ENCODE measurements at places on chromosomes 1 and 21.

GRCh38 chr1:157725221-157725577 lies 24.6 kb upstream of the FCRL3 start:
- no peak for DNase-seq

DNA sequence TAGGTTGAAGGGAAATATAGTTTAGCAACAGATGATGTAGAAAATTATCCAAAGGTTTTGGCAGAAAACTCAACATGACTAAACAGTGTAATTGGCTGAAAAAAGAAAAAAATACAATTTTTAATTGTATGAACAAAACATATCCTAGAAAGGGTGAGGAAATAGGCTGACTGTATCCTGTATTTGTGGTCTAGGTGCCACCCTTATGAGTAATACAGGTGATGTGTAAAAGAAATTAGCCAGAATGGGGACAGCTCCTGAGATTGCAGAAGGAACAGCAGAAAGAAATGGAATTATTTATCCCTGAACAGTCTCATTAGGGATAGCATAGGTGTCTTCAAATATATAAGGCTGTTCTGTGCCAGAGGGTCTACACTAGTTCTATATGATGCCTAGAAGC lies 24.6 kb downstream of the DNASE2B start:
- no peak for DNase-seq

DNA sequence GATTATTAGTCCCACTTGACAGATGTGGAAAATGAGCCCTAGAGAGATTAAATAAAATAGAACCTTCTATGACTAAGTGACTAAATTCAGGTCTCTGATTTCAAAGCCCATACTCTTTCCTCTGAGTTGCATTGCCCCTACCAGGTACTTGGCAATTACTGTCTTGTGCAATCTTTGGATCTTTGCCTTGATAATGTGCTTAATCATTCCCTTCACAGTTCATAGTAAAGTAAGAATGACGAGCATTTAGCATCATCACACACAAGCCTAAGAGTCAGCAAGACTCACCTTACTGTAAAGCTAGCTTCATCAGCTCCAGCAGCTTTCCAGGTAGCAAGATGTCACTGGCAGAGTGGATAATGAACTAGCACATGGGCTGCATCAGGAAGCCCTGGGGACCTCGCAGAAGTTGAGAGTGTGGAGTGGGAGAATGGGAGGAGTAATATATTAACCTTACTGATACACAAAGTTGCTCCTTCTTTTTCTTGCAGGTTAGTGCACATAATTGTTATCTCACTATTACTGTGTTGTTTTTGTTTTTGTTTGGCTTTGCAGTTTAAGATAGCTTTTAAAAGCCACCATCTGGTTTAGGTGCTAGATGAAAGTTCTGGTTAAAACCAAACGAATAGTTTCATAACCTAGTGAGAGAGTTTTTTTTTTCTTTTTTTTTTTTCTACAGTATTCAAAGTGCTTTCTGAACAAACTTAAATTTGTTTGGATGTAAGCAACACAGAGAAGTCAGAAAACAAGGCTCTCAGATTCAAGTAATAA lies 71.8 kb downstream of the PBX1 start:
- DNase-seq: no peak

DNA sequence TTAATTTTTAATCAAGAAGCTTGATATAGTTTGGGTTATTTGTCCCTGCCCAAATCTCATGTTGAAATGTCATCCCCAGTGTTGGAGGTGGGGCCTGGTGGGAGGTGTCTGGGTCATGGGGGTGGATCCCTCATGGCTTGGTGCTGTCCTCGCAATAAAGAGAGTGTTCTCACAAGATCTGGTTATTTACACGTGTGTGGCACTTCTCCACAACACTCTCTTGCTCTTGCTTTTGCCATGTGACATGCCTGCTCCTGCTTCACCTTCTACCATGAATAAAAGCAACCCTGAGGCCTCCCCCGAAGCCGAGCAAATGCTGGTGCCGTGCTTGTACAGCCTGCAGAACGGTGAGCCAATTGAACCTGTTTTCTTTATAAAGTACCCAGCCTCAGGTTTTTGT lies 2.6 kb upstream of the CNIH3 start:
- no peak for DNase-seq

- no peak for DNase-seq
Observed at GRCh38 chr1:158833264-158833663, 2.1 kb downstream of the MNDA start.

- no peak for DNase-seq
Observed at GRCh38 chr1:104468282-104468681, 718.6 kb downstream of the AMY1C start.

GRCh38 chr1:159920651-159921050 lies 4.7 kb downstream of the TAGLN2 start:
- DNase-seq: no peak

- DNase-seq: no peak
Observed at GRCh38 chr1:55825461-55825860, 610.3 kb upstream of the USP24 start.

DNA sequence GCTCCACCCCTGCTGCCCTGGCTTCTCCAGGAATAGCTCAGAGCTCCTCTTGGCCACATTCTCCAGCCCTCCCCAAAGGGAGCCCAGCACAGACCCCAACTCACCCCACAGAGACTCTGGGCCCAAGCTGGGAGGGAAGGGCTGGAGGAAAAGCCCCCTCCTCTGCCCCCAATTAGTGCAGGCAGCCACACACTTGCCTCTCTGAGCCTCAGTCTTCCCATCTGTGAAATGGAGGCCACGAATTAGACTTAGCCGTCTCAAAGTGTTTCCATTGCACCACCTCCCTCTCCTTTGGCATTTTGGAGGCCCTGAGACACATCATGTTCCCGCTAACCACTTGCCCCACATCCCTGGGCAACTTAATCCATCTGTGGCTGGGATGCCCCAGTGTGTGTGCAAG lies 108.0 kb downstream of the PAX7 start:
- no peak for DNase-seq

- no peak for DNase-seq
Observed at GRCh38 chr1:84603223-84603622, 29.0 kb upstream of the CTBS start.

- DNase-seq: no peak
Observed at GRCh38 chr1:193115629-193116227, 6.1 kb upstream of the CDC73 start.

GRCh38 chr1:228510101-228510802 lies 23.1 kb downstream of the RNF187 start:
- no peak for DNase-seq

DNA sequence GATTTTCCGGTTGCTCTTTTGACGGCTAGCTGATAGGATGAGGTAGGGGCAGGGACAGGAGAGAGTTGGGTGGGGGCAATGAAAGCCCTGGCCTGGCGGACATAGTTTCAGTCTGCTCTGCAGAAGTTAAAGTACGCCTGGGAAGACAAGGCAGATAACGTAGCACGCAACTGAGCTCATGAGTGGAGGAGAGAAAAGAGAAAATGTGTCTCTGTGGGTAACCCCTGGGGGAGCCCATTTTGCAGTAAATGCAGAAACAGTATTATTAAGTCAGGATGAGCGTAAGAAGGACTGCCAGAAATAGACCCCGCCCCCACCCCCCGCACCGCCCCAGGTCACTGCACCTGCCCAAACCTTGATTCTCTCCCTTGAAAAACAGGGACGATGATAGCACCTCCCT lies 51.7 kb upstream of the TARBP1 start:
- DNase-seq: no peak

DNA sequence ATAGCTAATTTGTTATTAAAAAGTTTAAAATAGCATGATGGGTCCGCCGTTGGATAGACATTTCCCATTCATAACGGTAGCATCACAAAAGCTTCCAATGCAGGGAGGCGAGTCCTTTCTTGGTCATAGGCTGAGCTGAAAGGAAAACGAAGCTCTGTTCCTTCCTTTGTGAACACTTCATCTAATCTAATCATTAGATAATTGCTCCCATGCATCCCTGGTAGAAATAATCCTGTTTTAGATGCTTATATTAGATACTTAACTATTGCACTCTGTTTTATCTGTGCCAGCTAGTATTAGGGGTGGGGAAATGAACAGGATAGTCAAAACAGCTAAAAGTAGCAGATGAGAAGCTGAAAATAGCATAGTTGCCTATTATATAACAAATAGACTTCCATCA lies 215.0 kb downstream of the SLC35F3 start:
- no peak for DNase-seq

DNA sequence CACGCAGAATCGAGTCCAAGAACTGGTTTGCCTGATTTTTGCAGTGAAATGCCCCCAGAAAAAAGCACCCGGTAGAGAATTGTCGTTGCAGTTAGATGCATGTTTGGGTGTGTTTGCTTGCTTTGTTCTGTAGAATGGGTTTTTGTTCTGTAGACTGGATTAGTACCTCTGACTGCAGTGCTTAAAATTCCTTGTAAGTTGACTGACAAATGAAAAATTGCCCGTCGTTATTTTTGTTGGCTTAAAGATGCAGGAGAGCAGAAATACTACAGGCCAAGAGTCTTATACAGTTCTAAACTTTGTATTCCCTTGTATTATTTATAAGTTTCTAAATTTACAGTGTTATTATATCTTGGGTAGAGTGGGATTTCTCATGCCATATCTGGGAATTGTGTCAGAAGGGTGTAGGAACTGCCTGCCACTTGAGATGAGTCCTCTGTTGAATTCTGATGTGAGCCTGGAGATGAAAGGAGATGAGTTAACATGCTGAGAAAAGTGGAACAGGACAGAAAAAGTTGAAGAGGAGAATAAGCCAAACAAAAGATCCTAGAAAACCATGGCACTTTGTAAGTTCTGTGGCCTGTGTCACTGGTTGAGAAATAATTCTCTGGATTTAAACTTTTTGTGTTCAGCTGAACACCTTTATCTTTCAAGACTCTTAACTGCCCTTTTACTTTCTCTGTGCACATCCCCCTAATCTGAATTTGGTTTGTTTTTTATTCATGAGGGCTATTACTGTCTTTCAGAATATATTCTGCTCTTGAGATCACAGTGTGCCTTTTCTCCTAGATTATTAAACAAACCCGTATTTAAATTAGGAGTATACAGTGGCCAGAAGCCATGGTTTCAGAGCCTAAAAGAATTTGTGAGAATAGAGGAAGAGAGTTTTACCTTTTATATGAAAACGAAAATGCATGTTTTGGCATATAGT lies 1.4 kb downstream of the DESI2 start:
- no peak for DNase-seq

DNA sequence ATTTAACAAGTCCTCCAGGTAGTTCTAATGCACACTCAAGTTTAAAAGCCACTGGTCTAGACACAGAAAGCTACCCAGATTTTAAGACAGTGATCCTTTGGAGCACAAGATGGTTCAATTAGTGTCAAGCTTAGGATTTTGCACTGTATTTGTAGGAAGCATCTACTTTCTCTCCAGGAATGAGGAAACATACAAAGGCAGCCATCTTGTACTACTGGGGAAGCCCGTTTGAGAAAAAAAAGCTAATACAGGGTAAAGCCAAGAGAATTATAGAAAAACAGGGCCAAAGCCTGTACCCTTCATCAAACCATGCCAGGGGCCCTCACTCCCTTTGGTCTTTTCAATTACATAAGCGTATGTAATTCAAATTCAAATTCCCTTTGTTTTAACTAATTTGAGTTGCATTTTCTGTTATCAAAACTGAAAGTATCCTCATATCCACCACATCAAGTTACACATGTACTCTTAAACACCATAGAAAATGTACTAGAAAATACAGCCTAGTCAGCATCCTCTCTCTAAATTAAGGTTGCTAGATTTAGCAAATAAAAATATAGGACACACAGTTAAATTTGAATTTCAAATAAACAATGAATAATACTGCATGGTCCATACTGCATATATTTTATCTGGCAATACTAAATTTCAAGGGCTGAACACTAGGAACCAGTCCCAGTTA lies 17.4 kb downstream of the PIK3R3 start:
- DNase-seq: no peak
